NCI-H524 treated with DMSO at 0.1 percent for 48 hours (cell line): ENCODE measurements at places on chromosomes 1 and 21.
A peak's percentile ranks its signal among the peaks of the same experiment; 100 is the strongest.

GRCh38 chr1:60225486-60225885 lies 151.9 kb upstream of the C1orf87 start:
- no peak for DNase-seq

- no peak for DNase-seq
Measured at GRCh38 chr1:244068567-244068966, 17.5 kb downstream of the ZBTB18 start.

GRCh38 chr1:112957133-112957812 lies 1.3 kb upstream of the SLC16A1 start:
- peak; percentile 24 for DNase-seq

DNA sequence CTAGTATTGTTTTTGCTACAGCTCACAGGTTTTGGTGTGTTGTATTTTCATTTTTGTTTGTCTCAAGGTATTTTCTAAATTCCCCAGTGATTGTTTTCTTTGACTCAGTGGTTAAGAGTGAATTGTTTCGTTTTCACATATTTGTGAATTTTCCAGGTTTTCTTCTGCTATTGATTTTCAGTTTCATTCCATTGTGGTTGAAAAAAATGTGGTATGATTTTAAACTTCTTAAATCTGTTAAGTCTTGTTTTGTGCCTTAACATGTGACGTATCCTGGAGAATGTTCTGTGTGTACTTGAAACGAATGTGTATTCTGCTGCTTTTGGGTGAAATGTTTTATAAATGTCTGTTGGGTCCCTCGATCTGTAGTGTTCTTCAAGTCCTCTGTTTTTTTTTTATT lies 117.9 kb downstream of the KIF26B start:
- no peak for DNase-seq

DNA sequence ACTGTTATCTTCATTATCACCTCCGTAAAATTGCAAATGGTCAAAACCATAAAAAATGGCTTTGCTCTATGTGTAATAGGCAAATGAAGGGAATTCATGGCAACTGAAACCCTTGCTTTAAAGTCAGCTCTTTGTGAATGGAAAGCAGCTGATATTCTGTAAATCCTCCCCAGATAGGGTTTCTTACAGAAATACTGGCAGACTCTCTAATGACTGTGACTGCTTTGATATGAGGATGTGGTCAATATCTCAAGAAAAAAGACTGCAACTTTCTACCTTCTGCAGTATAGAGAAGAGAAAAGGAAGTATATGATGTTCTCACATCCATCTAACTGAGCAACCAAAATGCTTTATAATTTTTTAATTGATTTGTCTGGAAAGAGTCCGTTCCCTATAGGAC lies 193.1 kb downstream of the ST6GALNAC3 start:
- no peak for DNase-seq

- DNase-seq: no peak
Measured at GRCh38 chr21:45167796-45168222, 93.4 kb downstream of the ADARB1 start.

DNA sequence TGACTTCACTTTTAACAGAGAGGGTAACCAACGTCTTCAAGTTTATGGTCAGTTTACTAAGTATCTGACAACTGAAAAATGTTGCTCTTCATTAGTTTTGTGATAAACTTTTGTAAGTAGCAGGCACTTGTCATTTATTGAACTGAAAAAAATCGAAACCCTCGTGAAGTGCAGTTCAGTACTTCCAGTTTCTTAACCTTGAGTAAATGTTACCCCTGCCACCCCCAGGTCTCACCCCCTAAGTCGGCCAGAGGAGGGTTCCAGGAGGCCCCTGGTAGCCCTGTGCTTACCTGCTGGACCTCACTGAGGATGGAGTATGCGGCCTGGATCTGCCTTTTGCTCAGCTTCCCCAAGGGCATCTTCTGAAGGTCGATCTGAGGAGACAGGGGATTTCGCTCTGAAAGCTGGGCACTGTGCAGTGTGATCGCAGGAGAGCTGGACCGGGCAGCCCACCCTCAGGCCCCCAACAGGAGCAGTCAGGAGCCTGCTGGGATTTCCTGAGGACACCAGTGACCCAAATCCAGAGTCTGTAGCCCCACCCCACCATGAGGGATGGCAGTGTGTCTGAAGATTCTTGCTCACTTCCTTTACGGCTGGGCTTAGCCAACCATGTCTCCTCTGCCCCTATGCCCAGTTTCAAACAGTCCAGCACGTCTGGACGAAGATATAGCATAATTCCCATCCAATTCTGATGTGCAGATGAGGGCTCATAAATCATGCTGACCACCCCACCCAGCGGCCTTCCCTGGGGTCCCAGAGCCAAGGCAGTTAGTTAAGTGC lies 37.6 kb downstream of the PARP1 start:
- DNase-seq: no peak

DNA sequence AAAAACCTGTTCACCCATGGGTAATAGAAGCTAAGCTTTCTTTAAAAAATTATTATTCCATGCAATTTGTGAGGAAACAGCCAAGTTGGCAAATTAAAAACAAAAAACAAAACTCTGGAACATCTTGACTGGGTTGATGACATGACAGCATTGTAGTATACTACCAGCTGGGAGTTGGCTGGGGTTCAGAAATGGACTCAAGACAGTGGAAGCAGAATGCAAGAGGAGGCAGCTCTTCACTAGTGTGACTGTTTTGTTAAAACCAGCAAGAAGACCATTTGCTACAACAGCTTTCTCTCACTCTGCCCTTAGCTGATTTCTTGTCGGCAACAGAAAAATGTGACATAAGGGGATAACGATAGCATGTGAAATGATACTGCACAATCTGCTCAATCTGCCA lies 1298.9 kb upstream of the ADGRL4 start:
- DNase-seq: peak; percentile 31

GRCh38 chr1:42163536-42164503 lies 725 bp downstream of the GUCA2A start:
- DNase-seq: no peak

GRCh38 chr1:220807726-220808125 lies 21.0 kb downstream of the MTARC1 start:
- DNase-seq: no peak

GRCh38 chr1:13590486-13590885 lies 6.9 kb downstream of the PDPN start:
- no peak for DNase-seq

DNA sequence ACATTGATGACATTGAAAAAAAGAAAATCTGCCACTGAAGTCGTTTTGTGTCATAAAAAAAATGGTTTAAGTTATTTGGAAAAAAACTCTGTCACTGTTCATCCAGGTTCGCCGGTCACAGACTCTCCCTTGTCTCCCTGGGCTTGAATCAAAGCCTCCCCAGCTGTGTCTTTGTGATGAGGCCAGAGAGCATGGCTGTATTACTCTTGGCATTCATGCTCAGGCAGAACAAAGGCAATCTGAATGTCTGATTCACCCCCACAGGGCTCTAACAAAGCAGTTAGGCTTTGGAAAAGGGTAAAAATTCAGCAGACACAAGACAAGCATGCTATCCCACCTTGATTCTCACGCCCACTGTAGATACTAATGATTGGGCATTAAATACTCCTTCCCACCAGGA lies 304.3 kb upstream of the PLD5 start:
- no peak for DNase-seq

GRCh38 chr21:40634141-40634540 lies 212.8 kb downstream of the DSCAM start:
- DNase-seq: no peak

GRCh38 chr1:109640285-109640865 lies 15.5 kb upstream of the GSTM4 start:
- DNase-seq: no peak

GRCh38 chr1:47182676-47183235 lies 7.1 kb downstream of the PDZK1IP1 start:
- DNase-seq: no peak

DNA sequence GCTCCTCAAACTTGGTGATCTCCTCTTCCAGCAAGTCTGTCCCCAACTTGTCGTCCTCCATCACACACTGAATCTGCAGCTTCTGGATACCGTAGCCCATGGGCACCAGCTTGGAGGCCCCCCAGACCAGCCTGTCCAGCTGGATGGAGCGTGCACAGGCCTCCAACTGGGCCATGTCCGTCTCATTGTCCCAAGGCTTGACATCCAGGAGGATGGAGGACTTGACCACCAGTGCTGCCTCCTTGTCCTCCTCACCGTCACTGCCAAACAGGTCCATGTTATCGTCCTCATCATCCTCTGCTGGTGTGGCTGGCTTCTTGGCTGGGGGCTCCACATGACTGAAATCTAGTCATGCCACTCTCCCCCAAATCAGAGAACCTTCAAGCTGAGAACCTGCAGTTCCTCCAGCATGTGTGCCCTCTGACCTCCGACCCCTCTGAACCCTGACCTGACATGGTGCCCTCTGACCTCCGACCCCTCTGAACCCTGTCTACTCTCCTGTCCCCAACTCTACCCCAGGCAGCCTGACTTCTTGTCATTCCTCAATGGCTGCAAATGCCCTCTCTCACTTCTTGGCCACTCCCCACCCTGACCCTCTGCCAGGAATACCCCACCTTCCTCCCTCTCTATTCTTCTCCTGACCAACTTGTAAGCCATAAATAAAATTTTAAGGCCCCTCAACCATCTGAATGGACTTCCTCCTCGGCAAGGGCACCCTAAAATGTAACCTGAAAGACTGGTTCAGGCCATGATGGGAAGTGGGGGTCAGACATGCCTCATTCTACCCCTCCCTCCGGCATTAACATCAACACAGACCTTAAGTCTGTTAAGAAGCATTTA lies 275.7 kb upstream of the C1orf174 start:
- DNase-seq: no peak

GRCh38 chr1:67570486-67571143 lies 114.4 kb upstream of the GADD45A start:
- no peak for DNase-seq

GRCh38 chr1:92329347-92330129 lies 30.7 kb downstream of the RPAP2 start:
- DNase-seq: no peak

DNA sequence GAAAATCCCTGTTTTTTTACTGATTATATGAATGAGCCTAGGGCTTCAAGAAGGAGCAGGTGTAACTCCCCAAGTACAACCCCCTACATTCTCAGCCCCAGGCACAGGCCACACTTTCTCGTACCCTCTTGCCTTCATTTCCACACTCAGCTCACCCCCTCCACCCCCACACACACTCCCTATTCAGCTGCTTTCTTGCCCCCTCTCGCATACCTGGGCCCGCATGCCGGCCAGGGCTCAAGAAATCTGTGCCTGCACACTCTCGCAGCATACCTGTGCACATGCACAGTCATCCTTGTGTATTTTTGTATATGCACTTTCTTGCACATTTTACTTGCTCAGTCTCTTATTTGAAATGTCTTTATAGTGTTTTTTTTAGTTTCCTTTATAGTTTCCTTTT lies 2.0 kb downstream of the PTPRF start:
- DNase-seq: no peak

DNA sequence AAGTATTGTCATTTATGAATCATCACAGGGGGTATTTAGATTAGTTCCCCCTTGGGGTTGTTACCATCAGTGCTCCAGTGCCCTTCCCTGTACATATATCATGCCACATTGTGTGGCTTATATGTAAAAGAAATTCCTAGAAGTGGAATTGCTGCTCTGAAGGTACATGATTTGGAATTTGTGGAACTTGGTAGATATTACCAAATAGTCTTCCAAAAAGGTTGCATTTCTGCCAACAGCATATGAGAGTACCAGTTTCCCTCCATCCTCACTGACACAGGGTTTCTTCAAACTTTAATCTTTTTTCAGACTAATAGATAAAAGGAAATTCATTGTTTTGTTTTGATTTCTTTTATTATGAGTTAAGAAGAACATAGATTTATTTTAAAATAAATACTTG lies 41.3 kb downstream of the AKNAD1 start:
- DNase-seq: no peak

DNA sequence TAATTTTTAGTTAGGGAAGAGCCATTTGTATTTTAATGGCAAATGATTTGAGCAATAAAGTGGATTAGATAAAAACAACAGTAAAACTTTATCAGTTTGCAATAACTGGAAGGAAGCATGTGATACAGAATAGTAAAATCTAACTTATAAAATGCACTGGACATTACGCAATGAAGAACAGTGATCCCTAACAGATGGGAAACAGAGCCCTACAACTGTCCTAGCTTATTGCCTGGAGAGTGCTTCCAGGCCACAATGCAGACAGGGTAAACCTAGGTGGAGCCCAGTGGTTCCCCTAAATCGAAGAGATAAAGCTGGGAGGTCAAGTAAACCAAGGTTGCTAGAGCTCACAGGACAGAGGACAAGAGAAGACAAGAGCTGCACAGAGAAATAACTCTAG lies 7.0 kb downstream of the OMA1 start:
- no peak for DNase-seq

DNA sequence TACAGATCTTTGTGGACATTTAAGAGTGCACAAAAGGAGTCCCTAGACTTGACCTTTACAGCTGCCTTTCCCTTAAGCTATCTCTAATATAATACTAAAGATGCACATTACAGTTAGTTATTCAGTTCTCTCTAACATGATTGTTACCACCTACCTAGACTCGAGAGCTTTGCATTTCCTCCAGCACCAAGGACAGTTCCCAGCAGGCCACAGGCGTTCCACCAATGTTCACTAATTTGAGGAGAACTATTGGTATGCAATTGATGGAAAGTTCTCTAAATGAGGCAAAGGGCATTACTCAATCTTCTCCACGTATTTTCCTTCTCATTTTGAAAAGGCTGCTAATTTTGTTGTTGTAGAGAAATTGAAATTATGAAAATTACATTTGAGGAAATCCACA lies 5.4 kb upstream of the NTNG1 start:
- no peak for DNase-seq

- DNase-seq: no peak
Measured at GRCh38 chr1:145983960-145984830, 12.2 kb downstream of the TXNIP start.

DNA sequence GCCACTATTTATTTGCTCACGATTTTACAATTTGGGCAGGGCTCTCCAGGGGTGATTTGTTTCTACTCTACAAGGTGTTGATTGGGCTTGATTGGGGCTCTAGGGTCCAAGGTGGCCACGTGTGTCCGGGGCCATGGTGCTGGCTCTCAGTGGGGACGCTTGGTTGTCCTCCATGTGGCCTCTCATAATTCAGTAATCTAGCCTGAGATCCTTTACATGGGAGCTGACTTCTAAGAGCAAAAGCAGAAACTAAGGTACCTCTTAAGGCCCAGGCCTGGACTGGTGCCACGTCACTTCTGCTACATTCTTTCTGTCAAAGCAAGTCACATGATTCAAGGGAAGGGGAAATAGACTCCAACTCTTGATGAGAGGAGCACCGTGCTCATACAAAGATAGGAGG lies 8.1 kb upstream of the PSRC1 start:
- no peak for DNase-seq

GRCh38 chr1:16043521-16043920 lies at the start of gene CLCNKB:
CLCNKB (plus strand) TSS chr1:16043782; CDS start chr1:16044493, 711 bp downstream.
- DNase-seq: no peak

GRCh38 chr21:37253991-37254390 lies 13.1 kb downstream of the VPS26C start:
- no peak for DNase-seq

GRCh38 chr1:207882692-207883091 lies 28.2 kb downstream of the CD34 start:
- DNase-seq: no peak

GRCh38 chr1:62467092-62467491 lies 30.2 kb downstream of the USP1 start:
- peak; percentile 12 for DNase-seq
